ENCODE measurements at places on chromosomes 12 and 14.

DNA sequence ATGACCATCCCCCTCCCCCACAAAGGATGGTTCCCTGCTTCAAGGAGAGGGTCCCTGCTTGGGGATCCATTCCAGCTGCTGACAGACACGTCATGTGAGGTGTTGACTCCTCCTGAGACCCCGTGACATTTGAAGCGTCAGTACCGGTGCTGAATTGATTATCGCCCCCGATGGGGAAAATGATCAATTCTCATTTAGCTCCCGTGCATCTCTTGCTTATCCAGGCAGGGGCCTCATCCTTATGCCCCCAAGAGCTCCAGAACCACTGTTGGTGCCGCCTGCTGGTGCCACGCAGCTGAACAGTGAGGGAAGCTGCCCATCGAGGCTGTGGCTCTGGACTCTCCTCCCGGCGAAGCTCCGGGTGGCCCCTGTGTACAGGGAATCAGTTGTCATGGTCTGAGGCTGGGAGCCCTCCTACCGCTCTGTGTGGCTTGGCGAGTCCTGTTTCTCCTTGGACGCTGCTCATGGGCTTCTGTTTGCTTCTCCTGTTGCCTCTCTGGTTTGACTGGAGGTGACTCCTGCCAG is 4.6 kb downstream of the KIF26A start:
- DNase-seq = no peak

- no peak for DNase-seq
Observed at GRCh38 chr14:99675951-99676350, 8.1 kb upstream of the CYP46A1 start.

- DNase-seq = no peak
Observed at GRCh38 chr12:117059156-117059555, 40.1 kb downstream of the TESC start.

GRCh38 chr14:54146601-54147000 is 190.0 kb upstream of the BMP4 start:
- no peak for DNase-seq

DNA sequence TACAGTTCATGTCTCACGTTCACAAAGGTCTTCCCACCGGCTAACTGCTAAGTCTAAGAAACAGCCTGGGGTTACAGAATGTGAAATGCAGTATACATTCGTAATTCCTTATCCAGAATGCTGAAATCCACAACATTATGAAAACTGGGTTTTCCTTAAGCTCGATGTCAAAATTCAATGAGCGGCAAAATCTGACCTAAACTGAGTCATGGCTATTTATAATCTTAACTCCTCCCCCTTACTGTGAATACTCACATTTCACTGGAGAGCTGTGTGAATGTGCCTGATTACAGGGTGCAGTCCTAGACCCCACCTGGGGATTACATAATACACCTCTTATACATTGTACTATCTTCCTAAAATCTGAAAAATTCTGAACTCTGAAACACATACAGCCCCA is 35.3 kb downstream of the STX2 start:
- no peak for DNase-seq

GRCh38 chr12:118436002-118436730 is 59.8 kb downstream of the SUDS3 start:
- DNase-seq = no peak

GRCh38 chr12:19002216-19002615 is 127.3 kb upstream of the PLEKHA5 start:
- DNase-seq = no peak

GRCh38 chr12:1934068-1934467 is 15.6 kb upstream of the CACNA2D4 start:
- DNase-seq = no peak

GRCh38 chr12:15854916-15855315 is 27.3 kb upstream of the STRAP start:
- no peak for DNase-seq

DNA sequence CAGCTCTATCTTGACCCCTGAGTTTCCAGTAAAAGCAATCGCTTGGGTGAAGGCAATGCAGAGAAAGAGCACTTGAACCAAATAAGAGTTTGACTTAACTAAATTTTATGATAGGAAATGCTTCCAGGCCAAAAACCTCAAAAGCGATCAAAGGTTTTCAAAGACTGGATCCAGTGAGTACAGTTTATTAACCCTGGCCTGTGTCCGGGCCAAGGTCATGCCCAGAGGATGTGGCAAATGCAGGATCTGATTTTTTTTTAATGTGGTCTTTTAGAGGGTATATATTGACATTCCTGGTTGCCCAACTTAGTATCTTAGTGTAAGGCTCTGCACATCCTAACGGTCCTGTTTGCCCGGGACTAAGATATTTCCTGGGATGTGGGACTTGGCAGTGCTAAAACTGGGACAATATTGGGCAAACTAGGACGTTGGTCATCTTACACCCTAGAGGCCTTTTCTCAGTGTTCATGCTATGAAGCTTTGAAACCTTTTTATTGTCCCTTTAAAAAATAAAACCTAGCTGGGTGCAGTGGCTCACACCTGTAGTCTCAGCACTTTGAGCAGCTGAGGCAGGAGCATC is 40.1 kb upstream of the TMED10 start:
- no peak for DNase-seq

GRCh38 chr12:84912198-84913128 is at the start of gene SLC6A15:
SLC6A15 (minus strand) TSS chr12:84912799; CDS start chr12:84892120, 20,679 bp downstream.
- no peak for DNase-seq

DNA sequence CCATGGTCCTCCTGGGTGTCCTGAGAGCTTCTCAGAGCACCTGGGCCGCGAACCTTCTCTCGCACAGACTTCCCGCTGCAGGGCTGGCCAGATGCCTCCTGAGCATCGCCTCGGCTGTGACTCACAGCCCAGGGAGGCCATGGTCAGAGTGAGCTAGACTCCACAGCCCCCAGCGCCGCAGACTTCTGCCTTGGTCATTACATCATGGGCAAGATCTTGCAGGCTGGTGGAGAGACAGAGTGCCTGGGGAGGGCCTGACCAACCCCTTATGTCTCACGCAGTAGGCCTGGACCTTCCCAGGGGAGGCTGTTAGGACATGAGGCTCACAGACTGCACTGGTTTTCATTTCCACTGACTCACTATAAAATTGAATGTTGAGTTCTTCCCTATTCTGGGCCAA is 41.8 kb downstream of the SMOC1 start:
- no peak for DNase-seq

GRCh38 chr12:27646149-27646548 is 50.1 kb upstream of the REP15 start:
- no peak for DNase-seq

DNA sequence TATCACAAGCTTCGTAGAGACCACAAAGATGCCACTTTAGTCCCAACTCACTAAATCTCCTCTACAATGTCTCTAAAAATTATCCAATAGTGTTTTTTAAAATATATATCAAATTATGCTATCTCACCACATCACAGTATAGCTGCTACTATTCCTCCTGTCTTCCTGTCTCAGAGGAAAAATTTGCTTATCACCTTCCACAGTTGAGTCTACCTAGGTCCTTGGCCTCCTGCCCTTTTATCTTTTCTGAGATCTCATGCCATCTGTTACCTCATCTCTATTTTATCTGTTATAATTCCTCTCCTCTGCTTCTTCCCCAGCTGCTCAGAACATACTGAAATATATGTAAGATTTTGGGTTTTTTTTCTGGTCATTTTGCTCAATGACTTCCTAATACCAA is 568.2 kb downstream of the DIO2 start:
- no peak for DNase-seq

DNA sequence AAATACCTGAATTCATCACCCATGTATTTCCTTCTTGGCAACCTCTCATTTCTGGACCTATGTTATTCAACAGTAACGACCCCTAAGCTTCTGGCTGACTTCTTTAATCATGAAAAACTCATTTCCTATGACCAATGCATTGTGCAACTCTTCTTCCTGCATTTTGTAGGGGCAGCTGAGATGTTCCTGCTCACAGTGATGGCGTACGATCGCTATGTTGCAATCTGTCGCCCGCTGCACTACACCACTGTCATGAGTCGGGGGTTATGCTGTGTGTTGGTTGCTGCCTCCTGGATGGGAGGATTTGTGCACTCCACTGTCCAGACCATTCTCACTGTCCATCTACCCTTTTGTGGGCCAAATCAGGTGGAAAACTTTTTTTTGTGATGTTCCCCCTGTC is 356 bp downstream of the OR4Q2 start:
- DNase-seq = no peak

DNA sequence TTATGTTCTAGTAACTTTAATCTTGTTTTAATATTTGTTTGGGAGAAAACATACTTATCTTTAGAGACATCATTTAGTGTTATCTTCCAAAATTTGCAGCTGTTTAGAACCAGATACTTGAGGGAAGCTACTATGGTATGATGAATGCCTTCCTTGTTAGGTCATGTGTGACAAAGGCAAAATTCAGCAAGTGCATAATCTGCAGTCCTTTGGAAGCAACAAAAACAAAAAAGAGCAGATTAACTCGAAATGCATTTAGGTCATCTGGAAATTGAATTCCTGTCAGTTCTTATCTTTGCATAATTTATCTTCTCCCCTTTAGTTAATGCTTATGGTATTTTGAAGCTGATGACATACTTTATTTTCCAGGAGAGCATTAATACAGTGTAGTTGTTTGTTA is 3.5 kb downstream of the FBXO34 start:
- no peak for DNase-seq

DNA sequence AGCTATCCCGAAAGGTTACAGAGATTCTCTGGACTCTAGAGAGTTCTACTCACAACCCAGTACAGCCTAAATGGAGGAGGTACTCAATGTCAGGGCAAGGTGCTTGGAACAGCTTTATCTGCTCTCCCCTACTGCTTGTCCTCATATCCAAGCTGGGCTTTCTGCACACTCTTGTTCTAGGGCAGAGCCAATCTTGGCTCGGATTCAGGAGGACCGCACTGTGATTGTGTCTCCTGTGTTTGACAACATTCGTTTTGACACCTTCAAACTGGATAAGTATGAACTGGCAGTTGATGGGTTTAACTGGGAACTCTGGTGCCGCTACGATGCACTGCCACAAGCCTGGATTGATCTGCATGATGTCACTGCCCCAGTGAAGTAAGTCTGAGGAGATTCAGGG is 25.0 kb downstream of the GALNT8 start:
- DNase-seq = no peak

DNA sequence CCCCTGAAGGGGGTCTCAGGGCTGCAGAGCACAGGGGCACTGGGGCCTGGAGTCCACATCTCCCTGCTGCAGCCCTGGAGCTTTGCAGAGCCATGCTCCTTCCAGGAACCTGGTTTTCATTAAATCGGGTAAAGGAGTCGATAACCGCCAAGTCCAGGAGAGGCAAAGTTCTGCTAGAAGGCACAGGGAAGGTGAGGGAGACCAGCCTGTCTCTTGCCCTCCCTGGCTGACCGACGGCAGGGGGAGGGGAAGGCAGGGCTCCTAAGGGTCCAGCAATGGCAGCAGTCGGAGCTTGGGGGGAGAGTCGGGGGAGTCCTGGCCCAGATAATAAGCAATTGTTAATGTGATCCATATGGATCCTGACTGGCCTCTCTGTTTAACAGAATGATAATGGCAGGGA is 3.0 kb downstream of the FIGNL2 start:
- no peak for DNase-seq

DNA sequence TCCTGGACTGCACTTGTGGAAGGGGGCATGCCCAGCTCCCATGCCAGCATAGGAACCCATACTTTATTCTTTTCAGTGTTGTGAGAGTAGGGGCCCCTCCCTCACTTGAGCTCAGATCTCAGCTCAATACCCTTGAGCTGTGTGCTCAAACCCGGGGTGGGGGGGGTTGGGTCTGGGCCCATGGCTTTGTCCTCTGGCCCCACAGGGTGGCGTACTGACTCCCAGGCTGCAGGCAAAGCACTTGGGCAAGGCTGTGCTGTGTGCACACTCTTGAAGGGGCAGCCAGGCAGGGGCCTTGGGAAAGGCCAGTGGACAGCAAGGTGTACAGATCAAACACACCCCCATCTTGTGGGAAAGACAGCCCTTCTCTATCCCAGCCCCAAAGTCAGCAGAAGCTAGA is 81.8 kb downstream of the WIF1 start:
- DNase-seq = no peak
